ENCODE measurements at places on chromosomes 2 and 18. TPM values are rescaled to one million over a fixed set of nuclear protein-coding genes. Genes with fewer than 3 reads are reported as not detected.

Gene CYRIA
- total RNA-seq: 12.5 TPM

DNA sequence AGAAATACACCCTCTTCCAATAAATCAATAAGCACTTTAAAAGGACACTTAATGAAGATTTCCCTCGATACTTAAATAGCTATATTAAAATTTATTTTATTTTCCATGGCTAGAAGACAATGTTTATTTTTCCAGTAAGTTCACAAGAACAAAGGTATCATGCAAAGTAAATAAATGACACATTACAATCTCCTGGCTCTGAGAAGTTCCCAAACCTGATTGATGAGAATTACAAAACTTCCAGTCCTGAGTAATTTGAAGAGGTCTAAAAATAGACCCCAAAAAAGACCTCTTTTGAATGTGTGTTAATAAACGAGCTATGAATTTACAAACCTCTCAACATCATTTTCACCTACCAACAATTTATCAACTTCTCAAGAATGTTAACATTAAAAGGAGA lies 1.5 kb upstream of the PEX13 start:
- DNase-seq: no peak

- no peak for DNase-seq
These were observed 53.1 kb downstream of the LRRTM4 start for GRCh38 chr2:77469106-77469505.

GRCh38 chr18:63850020-63850419 lies 37.5 kb upstream of the SERPINB2 start:
- DNase-seq: no peak

DNA sequence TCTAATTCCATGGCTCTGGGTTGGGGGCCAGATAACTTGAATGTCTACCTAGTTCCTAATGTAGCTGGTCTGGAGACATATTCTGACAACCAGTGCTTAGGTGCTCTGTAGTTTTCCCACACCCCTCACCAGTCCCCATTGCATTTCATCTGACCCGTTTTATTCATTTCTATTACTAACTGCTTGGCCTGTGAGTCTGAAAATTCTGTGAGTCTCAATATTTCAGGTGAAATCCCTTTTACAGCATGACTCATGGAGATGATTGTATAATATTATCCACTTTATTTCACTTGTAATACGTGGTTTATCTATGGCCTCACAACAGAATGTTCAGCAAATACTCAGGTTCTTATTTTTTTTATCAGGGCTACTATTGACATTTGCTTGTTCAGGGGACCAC lies 103.7 kb upstream of the UGP2 start:
- DNase-seq: no peak

- no peak for DNase-seq
These were observed 136.0 kb downstream of the DDX1 start for GRCh38 chr2:15727396-15728244.

DNA sequence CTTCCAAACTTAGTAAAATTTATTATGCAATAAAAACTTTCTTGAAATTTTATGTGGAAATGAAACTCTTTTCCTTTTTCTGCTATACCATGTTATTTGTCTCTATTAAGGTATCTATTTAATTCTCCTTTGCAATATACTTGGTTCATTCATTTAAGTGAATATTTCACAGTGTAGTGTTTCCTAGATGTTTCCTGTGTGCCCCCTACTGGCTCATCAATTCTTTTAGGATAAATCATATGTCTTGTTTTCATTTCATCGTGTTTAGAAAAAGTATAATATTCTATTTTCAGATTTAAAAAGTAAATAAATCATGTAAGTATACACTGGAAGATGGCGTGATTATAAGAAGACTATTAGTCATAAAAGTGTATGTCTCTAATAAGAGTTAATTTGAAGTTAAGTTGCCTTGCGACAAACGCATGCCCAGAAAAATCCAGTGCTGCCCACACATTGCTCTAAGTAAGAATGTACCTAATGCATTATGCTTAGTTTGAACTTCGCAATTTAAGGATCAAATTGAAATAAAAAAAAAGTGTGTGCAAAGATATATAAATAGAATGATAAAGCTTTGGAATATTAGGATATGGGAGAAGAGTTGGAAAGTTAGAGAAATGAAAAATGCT lies 525.4 kb downstream of the KCNJ3 start:
- DNase-seq: no peak

DNA sequence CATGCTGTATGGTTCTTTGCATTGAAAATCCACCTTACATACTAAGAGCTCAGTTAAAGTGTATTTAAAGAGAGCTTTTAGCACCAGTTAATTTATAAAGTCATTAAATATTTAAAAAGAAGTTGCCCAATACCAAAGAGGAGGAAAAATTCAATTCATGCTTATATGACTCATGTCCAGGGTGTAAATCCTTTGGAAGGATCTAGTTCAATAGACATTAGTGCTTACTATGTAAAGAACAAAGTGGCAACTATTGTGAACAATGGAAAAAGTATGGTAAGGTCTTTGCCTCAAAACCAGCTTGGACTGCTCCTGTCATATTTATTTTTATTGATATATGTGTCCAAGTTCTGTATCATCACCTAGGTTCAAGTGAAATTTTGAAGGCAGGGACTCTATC lies 90.5 kb downstream of the SCN9A start:
- DNase-seq: no peak
